ENCODE measurements at places on chromosomes 5 and 9.

DNA sequence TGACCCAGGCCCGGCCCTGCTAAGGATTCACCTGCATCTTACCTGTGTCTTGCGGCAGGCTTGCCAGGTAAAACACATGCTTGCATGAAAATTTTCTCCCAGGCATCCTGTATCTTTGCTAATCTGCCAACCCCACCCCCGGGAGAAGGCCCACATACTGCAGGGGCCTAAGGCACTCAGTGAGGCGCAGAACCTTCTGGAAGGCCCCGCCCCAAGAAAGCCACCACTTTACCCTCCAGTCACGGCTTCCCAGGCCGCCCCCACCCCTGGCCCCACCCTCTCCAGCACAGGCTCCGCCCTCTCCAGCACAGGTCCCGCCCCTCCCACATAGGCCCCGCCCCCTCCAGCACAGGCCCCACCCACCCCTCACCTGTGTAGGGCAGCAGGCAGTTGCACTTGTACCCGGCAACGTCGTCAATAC lies 29.8 kb upstream of the SEC16A start:
- DNase-seq: no peak

DNA sequence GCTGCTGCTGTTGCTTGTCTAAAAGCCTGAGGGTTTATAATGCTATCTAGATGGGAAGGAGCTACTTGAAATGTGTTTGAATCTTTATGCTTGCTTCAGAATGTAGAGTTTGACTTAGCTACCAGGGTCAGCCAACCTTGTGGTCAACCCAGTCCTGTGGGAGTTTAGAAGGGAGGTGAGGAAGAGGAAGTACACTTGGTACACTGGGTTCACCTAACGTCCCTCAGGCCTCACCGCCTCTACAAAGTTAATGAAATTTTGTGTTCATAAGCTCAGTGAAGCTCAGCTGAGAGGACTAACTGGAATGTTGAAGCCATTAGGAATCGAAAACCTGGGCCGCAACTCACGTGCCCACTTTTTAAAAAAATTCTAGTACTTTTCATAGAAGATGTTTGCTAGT lies 10.7 kb downstream of the IQGAP2 start:
- no peak for DNase-seq

GRCh38 chr9:87749335-87750035 lies 23.6 kb downstream of the CTSL start:
- no peak for DNase-seq

GRCh38 chr9:33223696-33224095 lies 16.3 kb upstream of the SPINK4 start:
- no peak for DNase-seq

DNA sequence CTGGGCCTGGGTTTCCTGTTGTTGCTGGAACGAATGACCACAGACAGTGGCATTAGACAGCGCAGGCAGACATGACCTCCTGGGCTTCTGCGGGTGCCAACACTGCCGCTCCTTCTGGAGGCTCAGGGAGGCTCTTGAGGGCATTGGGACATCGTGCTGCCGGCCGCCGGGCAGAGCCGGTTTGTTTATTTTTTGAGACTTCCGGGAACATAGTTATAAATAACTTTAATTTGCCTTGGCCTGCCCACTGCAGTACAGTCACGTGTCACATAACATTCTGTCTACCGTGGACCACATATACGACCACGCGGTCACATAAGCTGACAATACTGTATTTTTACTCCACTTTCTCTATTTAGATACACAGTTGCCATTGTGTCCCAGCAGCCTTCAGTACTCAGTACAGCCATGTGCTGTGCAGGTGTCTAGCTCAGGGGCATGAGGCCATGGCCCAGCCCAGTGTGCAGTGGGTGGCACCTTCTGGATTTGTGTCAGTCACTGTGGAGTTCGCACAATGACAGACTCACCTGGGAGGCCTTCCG lies 8.2 kb upstream of the TOR4A start:
- no peak for DNase-seq

GRCh38 chr9:76620581-76620980 lies 143.7 kb upstream of the PCA3 start:
- DNase-seq: no peak

DNA sequence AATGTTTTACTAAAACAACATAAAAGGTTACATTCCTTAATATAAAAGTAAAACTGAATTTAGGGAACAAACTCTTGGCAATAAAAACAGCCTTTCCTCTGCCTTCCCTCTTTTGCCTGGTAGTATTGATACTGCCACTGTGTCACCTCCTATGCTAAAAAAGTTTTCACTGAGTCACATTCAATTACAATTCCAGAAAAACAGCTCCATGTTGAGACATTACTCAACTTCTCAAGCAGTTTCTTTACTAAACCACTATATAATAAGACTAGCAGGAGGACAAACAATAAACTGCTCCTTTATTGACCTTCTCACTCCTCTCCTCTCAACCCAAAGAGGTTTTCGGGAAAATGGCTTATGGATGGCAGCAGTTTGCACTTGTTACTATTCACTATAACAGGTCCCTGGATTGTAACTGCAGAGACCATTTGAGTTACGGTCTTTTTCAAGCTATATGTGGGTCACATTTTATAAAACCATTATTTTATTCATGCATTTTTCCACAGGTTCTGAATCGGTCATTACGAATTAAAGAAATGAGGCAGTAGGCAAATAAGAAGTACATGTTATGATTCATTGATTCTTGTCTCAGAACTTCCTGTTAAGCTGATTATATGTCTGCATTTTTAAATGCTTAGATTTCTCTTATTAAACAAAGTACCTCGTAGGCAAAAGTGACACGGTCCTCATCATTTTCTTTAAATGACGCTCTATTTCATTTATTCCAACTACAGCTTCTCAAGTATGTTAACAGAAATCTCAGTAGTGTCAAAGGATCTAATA lies 2.1 kb downstream of the ZDHHC21 start:
- no peak for DNase-seq

- DNase-seq: no peak
Observed at GRCh38 chr5:40594811-40595210, 84.9 kb upstream of the PTGER4 start.

- DNase-seq: no peak
Observed at GRCh38 chr5:145295236-145295835, 539.8 kb downstream of the PRELID2 start.

DNA sequence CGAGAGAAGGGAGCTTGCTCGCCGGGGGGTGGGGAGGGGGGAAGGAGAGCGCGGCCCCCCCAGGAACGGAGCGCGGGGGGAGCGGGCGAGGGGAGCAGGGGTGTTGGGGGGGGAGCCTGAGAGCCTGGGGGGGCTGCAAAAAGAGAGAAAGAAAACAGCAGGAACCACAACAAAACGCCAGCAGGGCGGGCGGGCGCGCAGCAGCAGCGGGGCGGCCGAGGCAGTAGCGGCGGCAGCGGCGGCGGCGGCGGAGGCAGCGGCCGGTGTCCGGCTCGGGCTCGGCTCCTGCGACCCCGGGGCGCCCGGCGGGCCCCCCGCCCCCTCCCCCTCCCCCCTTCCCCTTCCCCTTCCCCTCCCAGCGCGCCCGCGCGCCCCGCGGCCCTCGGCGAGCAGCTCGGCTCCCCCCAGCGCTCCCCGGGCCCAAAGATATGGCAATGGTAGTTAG lies 1.6 kb downstream of the NR2F1 start:
- DNase-seq: no peak

DNA sequence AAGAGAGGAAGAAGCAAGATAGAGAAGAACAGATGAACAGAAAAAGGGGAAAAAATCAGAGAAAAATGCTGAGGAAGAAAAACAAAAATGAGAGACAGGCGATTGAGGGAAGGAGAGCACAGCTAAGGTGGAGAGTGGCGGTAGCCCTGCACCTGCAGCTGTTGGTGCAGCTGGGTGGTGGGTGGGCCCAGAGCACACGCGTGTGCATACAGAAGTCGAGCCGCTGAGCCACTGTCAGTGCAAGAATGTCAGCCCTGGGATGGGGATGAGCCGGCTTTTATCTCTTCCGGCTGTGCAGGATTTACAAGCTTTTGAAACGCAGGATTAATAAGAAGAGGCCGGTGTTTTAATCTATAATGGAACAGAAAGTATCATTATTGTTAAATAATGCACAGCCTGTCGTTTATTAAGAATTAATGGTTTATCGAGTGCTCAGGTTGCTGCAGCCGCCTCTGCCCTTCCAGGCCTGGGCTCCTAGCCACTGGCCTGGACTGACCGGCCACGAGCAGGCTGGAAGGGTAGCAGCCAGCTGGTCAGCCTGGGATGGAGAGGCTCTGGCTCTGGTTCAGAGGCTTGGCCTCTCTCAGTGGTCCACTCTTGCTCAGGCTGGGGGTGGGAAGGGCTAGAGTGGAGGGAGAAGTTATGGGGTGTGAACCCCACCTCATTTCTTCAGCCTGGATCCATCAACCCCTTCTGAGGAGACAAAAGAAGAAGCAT lies 68.7 kb downstream of the PCDH1 start:
- no peak for DNase-seq

DNA sequence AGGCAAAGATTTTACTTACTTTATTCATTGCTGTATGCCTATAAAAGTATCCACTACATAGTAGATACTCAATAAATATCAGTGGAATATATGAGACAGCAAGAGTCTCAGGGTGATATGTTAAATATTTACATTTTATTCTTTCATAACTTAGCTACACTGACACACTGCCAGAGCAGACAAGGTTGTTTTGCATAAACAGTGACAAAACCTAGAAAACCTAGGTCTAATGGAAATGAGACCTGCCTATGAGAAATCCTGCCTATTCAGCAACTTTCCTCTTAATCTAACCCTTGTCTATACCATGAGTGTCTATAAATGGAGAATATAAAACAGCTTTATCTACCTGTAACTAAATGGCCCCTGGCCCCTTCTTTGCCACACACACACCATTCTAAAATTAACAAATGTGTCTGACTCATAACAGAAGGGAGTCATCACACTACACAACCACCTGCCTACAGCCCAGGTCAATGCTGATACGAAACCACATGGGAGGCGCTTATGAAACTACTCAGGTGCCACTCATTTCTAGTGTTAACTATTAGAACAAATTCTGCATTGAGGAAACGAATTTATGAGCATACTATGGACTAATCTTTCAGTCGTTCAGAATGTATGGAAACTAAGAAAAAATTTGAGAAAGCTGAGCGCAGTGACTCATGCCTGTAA lies 60.3 kb downstream of the UBAP2 start:
- no peak for DNase-seq

GRCh38 chr9:90870621-90871326 lies 69.2 kb downstream of the SYK start:
- peak; percentile 11 for DNase-seq

DNA sequence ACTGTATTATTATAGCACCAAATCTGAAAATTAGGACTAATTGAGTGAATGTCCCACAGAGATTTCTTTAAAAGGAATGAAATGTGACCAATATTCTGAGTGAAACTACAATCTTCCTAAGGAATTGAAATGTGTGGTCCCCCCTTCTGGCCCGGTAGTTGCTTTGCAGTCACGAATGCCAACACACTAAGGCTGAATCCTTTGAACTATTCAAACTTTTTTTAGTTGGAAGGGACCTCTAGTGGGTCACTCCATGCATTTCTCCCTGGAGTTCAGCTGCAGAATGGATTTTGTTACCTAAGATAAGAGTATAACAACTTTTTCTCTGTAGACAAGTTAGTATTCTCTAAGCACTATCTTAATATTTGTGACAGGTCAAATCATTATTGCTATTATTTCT lies 2.8 kb downstream of the CDH6 start:
- no peak for DNase-seq

- DNase-seq: no peak
Observed at GRCh38 chr9:93517331-93517730, 59.1 kb upstream of the PHF2 start.

GRCh38 chr9:7165331-7165975 lies 407.7 kb downstream of the KDM4C start:
- DNase-seq: no peak

DNA sequence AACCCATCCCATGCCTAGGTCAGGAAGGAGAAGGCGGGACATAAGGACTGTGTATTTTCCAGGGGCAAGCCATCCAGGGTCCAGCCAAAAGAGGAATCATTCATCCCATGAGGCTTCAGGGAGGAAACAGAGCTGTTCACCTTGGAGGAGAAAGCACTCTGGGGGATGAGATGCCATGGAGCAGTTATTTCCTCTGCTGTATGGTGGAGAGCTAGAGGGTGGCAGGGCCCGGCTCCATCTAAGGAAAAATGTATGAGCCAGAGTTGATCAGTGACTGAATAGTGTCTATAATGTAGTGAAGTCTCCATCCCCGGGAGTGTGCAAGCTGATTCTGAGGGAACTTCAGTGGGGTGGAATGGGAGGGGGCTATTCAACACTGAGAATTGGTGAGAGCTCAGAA lies 8.0 kb downstream of the ENHO start:
- DNase-seq: no peak

- DNase-seq: no peak
Observed at GRCh38 chr9:16411311-16411710, 459.2 kb downstream of the BNC2 start.

- DNase-seq: no peak
Observed at GRCh38 chr5:41281215-41281810, 68.0 kb upstream of the C6 start.

GRCh38 chr5:161546470-161547301 lies at the start of gene GABRB2:
Gene GABRB2, minus strand, starts transcription at chr5:161546725. Its CDS starts 82 bp downstream, at chr5:161546643.
- no peak for DNase-seq

DNA sequence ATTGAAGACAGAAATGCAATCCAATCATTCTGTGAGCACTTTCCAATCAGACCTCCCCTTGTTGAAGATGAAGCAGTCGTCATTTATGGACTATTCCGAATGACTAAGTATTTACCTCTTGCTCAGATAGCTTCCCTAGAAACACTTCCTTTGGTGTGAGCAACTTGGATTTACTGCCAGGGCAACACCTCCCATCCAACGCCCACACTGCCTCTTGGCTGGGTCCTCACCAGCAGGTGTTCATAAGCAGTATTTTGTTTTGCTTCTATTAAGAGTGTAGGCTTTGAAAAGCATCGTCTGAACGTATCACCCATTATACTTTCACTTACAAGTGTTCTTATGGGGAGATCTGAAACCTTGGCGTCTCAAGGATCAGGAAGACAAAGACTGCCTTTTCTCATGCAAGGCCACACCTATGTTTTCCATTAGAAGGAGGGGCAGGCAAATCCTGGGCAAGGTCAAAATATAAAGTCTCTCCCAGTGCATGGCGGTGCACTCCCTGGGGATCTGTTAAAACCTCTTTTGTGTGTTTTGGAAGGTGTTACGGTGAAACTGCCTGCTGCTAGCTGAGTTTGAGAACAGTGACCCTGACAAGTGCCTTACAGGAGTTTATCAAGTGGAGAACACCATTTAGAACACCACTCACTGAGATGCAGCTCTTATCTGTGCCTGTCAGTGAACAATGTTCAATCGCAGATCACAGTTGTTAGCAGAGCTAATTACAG lies 10.6 kb upstream of the MARCHF3 start:
- DNase-seq: no peak

DNA sequence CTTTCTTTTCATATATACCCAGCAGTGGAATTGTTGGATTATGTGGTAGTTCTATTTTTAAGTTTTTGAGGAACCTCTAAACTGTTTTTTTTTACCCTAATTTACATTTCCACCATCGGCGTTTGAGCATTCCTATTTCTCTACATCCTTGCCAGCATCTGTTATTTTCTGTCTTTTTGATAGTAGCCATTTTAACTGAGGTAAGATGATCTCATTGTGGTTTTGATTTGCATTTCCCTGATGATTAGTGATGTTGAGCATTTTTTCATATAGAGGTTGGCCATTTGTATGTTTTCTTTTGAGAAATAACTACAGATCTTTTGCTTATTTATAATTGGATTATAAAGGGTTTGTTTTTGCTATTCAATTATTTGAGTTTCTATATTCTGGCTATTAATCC lies 71.7 kb upstream of the TNC start:
- no peak for DNase-seq

- no peak for DNase-seq
Observed at GRCh38 chr5:169958278-169958677, 22.0 kb downstream of the INSYN2B start.

- DNase-seq: no peak
Observed at GRCh38 chr9:111179577-111179976, 141.3 kb upstream of the LPAR1 start.

GRCh38 chr5:6188344-6188743 lies 190.0 kb downstream of the MED10 start:
- no peak for DNase-seq
